Memory B cell (primary cell): ENCODE measurements at places on chromosomes 5 and 9.

DNA sequence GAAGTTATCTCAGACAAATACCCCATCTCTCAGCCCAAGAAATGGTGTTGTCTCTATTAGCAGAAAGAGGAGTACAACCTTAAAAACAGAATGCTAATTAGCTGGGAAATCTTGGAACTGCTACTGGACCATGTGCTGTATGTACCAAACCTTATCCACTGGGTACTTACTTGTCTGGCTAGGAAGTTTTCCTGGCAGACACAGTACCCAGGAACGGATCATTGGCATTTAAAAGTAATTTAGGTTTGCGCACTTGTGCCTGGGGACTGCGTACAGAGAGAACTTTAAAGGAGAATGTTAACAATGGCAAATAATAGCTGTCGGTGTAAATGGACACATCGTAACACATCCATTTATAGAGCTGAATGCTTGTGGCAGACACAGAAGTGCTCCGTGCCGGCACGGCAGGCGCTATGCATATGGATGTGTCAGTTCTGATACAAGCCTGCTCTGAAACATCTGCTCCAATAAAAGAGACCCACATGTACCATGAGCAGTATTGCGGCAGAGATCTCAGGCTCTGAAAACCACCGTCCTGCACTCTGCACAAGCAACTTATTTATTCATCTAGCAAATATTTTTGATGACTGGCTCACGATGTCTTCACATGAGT lies 290.6 kb upstream of the PANK3 start:
- peaks cover 5% of the 10 kb centered on the region for H3K27me3 ChIP-seq
- no peaks in the 10 kb centered on the region for H3K4me1 ChIP-seq
- H3K27ac ChIP-seq, result no peak overlapping the region
- H3K36me3 ChIP-seq, result no peaks in the 10 kb centered on the region
- no peak for DNase-seq

GRCh38 chr9:90169490-90169889 lies 473.1 kb downstream of the DIRAS2 start:
- no peak for DNase-seq
- no peak overlapping the region for H3K27ac ChIP-seq
- no peak overlapping the region for H3K4me3 ChIP-seq
- peaks cover 7% of the 10 kb centered on the region for H3K36me3 ChIP-seq
- no peaks in the 10 kb centered on the region for H3K27me3 ChIP-seq

DNA sequence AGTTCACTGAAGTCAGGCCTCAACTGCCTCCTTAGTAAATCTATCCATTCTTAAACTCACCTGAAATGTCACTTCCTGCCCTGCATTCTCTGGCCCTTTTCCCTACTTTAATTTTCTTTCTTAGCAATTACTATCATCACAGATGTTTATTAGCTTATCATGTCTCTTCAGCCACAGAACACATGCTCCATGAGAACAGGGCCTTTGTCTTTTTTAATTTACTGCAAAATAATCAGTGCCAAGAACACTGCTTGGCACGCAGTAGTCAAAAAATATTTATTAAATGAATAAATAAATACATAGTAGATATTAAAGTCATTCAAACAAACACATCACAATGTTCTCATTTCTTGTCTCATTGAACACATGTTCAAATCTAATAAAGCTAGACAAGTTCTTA lies 46.2 kb downstream of the SKIC3 start:
- no peak overlapping the region for H3K4me3 ChIP-seq
- no peaks in the 10 kb centered on the region for H3K27me3 ChIP-seq
- DNase-seq, result no peak
- no peaks in the 10 kb centered on the region for H3K4me1 ChIP-seq
- no peak overlapping the region for H3K27ac ChIP-seq
- H3K36me3 ChIP-seq, result peaks cover 40% of the 10 kb centered on the region

DNA sequence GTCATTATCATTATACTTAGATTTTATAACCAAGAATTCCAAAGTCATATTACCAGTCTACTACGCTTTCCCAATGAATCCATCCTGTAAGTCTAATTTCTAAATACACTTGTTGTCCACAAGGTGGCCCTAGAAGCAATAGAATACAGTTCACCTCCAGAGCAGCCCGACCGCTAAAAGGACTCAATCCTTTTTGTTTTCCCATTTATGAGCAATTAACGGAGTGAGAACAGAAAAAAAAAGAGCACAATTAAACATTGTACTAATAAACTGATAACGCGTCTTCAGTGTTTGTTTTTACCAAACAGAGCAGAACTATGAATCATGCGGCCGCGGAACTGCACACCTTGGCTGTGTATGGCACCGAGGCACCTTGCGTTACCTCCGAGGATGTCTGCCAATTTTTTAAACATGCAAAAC lies 160.7 kb upstream of the DAPK1 start:
- H3K27ac ChIP-seq, result no peak overlapping the region
- H3K4me3 ChIP-seq, result peak overlapping the region; percentile 18
- H3K27me3 ChIP-seq, result peaks cover 11% of the 10 kb centered on the region

DNA sequence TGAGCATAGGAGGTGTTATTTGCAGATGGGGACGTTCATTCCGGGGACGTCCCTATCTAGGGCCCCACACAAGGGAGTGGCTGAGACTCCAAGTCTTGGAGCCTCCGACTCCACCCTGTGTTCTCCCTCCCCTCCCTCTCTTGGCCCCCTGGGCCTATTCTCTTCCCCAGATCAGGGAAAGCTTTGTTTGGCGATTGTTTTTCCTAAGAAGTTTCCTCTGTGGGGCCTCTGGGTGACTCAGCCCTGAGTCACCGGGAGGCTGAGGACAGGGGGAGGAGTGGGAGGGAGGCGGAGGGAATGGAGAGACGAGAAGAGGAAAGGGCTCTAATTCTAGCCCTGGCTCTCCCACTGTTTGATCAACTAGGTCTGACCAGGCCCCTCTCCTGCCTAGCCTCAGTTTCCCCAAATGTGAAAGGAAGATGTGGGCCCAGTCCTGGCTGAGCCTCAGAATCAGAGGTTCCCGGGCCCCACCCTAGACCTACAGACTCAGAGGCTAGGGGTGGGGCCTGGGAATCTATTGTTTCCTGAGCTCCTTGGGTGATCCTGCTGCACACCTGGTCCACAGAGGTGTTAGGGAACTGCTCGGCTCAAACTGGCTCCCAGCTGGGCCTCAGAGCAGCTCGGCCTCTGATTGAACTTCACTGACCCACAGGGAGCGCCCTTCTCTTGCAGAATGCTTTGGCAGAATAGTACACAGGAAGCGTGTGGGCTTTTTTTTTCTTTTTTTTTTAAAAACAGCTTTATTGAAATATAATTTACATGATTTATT lies 19.2 kb downstream of the GSN start:
- H3K27ac ChIP-seq, result no peak overlapping the region
- H3K36me3 ChIP-seq, result peaks cover 27% of the 10 kb centered on the region

DNA sequence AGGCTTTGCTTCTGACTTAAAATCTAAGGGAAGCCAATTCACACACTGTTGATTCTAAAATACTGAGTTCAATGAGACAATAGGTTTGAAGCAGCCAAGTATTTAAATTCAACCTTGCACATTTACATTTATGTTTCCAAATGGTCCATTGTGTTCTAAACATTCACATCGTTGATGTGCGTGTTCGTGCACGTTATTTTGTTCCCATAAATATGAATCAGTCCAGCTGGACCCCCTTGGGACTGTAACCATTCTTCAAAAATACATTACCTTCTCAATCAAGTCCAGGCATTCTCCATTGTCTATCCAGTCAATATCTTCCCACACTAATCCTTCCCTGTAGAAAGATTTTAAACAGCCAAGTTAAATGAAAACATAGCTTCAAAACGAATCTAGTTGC lies 146.4 kb upstream of the RETREG1 start:
- no peaks in the 10 kb centered on the region for H3K4me1 ChIP-seq
- DNase-seq, result no peak
- H3K36me3 ChIP-seq, result no peaks in the 10 kb centered on the region
- no peak overlapping the region for H3K4me3 ChIP-seq
- H3K27me3 ChIP-seq, result no peaks in the 10 kb centered on the region
